T-cell (primary cell): ENCODE measurements at places on chromosomes 11 and 22.

DNA sequence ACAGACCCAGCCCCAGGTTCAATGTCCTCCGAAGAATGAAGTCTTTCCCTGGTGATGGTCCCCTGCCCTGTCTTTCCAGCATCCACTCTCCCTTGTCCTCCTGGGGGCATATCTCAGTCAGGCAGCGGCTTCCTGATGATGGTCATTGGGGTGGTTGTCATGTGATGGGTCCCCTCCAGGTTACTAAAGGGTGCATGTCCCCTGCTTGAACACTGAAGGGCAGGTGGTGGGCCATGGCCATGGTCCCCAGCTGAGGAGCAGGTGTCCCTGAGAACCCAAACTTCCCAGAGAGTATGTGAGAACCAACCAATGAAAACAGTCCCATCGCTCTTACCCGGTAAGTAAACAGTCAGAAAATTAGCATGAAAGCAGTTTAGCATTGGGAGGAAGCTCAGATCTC is 14.1 kb downstream of the APOL1 start:
- DNase-seq, result no peak

- DNase-seq, result no peak
These were observed 20.4 kb downstream of the TUB start for GRCh38 chr11:8101421-8101820.

- DNase-seq, result no peak
These were observed 488.0 kb upstream of the CCDC90B start for GRCh38 chr11:83773950-83774880.

DNA sequence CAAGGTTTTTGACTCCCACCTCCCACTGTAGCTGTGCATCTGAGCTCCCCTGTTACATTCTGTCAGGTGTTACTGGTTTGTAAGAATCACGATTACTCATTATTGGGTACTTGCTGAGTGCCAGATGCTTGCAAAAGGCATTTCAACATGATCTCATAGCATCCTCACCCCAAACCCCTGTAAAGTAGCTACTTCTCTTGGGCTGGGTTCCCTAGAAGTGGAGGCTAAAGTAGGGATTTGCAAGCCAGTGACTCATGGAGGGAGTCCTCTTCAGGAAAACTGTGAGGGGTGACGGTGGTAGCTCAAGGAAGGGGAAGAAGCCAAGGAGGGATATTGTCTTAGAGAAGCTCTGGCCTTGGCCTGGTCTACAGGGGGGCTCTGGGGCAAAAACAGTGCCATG is 78.6 kb downstream of the TIMP3 start:
- DNase-seq, result no peak

DNA sequence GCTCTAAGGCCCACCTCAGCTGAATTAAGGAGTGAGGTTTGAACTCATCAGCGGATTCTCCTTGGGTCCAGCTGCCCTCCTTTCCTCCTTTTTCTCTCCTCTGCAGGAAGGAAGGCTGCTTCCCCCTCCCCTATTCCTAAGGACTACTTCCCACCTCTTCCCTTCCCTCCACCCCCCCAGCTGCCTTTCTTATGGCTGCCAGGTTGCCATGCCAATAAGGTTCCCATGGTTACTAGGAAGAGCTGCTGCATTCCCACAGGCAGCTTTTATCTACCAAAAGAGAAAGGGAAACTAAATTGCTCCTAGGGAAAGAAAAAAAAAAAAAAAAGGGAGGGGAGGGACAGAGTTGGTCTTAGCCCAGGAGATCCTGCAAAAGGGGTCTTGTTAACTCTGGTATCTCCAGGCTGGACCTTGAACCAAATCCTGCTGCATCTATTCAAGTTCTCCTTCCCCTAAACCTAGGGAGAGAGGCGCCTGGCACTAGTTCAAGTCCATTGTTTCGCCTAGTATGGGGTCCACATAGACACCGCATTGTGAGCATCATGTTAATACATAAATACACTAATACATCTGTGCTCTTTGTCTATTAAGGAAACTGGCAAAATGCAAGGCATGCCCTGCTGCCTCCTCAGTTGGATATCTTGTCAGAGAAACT is 21.2 kb upstream of the FEZ1 start:
- no peak for DNase-seq

- no peak for DNase-seq
These were observed 116.9 kb downstream of the STK33 start for GRCh38 chr11:8477151-8477550.

DNA sequence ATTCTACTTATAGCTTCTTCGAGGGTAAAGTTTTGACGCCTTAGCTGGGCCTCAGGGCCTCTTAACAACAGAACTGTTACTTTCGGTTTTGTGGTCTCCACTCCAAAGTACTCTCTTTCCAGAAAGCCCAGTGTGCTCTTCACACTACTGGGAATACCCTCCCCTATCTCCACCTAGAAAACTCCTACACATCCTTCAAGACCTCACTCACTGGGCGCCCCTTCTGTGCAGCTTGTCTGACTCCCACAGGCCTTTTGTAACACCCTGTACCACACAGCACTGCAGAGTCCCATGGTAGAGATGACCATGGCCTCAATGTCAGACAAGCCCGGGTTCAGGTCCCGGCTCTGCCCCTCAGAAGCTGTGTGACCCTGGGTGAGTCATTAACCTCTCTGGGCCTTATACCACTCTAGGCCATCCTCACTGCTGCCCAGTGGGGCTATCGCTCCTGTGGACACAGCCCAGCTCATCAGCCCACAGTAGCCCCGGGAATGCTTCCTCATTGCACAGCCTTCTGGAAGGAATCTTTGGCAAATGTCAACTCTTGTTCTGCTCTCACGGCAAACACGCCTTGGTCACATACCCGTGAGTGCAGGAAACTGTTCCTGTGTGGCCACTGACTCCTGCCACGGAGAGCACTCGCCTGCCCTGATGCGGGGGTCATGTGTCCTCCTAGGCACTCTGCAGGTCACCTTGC is 51.4 kb downstream of the SHISAL1 start:
- DNase-seq, result no peak

- DNase-seq, result no peak
These were observed 2249.5 kb downstream of the LRRC4C start for GRCh38 chr11:39209981-39210380.

- DNase-seq, result no peak
These were observed 47.7 kb upstream of the FADD start for GRCh38 chr11:70155386-70155785.

- no peak for DNase-seq
These were observed 17.9 kb downstream of the POLR3H start for GRCh38 chr22:41526226-41526829.

DNA sequence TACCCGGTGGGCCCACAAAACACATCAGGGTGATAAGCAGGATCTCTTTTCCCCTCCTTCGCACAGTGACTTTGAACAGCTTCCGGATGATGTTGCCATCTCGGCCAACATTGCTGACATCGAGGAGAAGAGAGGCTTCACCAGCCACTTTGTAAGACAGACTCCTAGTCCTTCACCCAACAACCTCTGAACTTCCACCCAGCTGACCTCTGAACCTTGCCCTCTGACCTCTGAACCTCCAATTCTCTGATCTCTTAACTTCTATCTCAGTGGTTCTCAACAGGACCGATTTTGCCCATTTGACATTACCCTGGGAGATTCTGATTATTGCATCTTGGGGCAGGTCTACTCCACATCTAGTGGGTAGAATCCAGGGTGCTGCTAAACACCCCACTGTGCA is 3.2 kb downstream of the NCF4 start:
- no peak for DNase-seq

- DNase-seq, result no peak
These were observed 679.9 kb upstream of the CCDC179 start for GRCh38 chr11:23540101-23540561.

- DNase-seq, result no peak
These were observed 1.5 kb downstream of the LRFN4 start for GRCh38 chr11:66858186-66858938.

DNA sequence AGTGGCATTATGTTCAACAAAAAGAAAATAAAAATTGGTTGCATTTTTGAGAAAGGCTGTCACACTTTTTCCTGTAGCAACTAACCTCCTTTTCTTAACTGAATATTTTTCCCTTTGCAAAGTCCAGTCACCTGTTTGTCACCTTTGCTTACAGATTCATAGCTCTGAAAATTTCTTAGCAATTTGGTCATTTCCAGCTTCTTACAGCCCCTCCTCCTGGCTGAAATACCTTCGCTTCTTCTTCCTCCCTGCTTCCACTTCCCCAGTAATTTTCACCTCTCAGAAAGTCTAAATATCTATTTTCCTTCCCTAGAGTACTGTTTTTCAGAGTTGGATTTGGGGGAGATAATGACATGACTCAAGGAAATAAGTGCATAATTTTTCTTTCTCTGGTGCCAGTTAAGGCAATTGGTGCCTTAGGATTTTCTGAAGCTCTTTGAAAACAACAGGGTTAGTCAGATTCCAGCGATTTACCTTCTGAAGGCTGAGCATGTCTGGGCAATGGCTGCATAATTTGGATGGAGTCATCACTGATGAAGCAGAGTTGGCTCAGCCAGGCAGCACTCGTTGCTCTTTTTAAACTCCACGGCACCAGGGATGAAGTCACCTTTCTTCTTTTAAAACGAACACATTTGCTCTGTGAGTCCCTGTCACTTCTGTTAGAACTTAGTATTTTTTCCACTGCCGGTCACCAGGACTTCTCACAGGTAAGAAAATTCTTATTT is 62.1 kb upstream of the AMOTL1 start:
- DNase-seq, result no peak

DNA sequence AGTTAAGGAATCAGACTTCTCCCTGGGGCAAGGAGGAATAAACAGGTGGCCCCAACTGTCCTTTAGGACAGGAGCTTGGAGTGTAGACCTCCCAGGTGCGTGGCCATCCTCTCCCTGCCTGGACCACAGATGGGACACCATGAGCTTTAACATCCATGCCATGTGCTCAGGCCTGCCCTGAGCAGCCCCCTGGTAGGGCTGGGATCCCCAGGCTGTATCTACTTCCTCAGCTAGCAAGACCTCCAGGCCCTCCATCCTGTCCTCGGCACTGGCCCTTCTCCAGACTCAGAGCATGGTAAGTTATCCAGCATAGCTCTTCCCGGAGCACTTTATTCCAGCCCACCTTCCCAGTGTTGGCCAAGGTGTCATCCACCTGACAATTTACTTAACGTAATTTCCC is 5.7 kb downstream of the CD6 start:
- no peak for DNase-seq

GRCh38 chr22:20037419-20037818 is 16.5 kb downstream of the TANGO2 start:
- DNase-seq, result no peak

DNA sequence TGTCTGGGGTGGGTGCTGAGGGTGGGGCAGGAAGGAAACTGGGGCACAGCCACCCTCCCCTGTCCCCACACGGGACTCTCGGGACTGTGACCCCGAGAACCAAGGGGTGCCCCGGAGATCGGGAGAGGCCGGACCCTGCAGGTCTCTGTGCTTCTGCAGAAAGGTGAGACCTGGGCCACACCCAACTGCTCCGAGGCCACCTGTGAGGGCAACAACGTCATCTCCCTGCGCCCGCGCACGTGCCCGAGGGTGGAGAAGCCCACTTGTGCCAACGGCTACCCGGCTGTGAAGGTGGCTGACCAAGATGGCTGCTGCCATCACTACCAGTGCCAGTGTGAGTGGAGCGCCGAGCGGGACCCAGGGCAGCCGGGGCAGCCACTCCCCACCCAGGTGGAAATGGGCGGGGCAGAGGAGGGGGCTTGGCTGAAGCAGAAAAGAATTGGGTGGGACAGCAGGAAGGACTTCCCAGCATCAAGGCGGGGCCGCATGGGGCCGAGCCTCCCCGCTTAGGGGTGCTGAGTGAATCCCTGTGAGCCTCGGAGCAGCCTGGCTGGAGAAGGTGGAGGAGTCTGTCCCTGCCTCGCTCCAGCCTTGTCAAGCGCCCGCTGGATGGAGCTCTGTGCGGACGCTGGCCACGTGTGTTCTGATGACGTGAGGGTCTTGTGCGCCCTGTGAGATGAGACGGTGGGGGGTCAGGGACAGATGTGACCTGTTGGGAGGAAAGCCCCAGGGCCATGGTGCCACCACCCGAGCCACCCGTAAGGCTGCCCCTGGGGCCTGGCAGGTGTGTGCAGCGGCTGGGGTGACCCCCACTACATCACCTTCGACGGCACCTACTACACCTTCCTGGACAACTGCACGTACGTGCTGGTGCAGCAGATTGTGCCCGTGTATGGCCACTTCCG is 29.3 kb upstream of the MUC5B start:
- no peak for DNase-seq

GRCh38 chr11:125154378-125155099 is 10.0 kb upstream of the PKNOX2 start:
- no peak for DNase-seq

- peak; percentile 24 for DNase-seq
These were observed 43.0 kb upstream of the KLHL35 start for GRCh38 chr11:75475767-75476650.
